ENCODE measurements at places on chromosomes 12 and 14.

DNA sequence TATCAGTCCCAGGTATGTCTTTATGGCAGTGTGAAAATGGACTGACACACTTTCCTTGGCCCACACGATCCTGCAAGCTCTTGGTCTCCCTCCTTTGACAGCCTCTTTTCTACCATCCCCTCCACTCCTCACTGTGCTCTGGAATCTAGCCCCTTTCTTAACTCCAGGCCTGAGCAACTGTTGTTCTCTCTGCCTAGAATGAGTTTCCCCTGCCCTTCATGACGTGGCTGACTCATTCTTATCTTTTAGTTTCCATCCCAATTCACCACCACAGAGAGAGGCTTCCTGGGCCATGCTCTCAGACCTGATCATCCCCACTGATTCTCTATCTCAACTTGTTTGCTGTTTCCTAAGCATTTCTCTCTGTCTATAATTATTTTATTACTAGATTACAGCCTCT lies 157.4 kb upstream of the HMGA2 start:
- no peak for DNase-seq

- no peak for DNase-seq
Observed at GRCh38 chr12:2336409-2336829, 283.6 kb downstream of the CACNA1C start.

DNA sequence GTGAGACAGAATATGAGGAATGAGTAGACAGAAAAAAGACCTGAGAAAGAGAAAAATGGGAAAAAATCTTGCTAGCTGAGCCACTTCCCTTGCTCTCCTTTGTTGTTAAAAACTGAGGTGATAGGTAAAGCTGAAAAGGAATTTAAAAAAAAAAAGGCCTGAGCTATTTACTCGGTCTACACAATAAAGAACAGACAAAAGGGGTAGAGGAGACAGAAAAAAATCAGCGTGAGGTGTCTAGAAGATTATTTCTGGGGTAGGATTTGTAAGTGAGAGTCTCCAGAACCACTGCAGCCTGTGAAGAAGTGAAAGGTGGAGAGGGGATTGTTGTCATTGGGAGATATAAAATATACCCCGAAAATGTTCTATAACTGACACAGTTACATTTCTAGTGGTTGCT lies 98.8 kb downstream of the EXOC5 start:
- no peak for DNase-seq

DNA sequence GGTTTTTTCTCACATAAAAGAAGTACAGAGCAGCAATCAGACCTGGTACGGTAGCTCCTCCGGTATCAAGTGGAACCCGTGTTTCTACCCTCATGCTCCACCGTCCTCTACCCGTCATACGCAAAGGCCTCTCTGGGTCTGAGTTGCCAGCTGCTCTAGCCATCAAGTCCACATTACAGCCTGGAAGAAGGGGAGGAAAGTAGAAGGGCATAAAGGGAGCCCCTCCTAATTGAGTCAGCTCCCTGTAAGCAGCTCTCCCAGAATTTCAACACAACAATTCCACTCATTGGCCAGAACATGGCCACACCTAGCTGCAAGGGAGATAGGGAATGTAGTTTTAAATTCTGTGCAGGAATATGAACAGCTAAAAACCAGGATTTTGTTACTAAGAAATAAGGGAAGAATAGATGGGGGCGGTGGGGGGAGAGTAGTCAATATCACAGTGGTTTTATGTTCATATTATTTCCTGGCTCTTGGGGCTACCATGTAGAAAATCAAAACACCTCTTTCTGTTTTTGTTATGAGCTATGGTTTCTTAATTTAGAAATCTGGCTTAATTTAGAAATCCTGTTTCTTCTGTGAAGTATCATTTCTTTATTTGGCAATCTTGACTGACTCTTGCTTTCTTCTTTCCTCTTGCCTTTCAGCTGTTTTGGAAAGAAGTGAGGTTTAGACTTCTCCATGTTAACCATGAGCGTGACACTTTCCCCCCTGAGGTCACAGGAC lies 103.9 kb downstream of the AKAP6 start:
- DNase-seq: no peak

DNA sequence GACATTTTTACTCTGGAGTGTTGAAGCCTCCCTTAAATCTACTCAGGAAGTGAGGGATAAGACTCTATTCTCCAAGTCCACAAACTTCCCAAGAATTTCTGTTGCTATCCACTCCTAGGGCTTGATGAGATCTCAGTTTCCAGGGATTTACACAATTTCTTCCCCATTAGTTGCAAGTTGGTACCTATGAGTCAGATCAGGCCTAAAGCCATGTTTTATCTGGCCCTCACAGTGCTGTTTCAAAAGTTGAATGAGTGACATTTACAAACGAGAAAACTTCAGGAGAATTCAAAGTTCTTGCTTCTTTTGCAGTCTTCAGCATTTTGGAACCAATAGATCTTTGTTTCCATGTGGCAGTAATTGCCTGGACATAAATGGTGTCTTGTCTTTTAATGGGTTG lies 156.4 kb upstream of the SYT10 start:
- no peak for DNase-seq

GRCh38 chr14:38960946-38961531 lies 142.0 kb downstream of the SEC23A start:
- no peak for DNase-seq

GRCh38 chr14:103144085-103144484 lies 20.8 kb downstream of the TNFAIP2 start:
- DNase-seq: no peak

DNA sequence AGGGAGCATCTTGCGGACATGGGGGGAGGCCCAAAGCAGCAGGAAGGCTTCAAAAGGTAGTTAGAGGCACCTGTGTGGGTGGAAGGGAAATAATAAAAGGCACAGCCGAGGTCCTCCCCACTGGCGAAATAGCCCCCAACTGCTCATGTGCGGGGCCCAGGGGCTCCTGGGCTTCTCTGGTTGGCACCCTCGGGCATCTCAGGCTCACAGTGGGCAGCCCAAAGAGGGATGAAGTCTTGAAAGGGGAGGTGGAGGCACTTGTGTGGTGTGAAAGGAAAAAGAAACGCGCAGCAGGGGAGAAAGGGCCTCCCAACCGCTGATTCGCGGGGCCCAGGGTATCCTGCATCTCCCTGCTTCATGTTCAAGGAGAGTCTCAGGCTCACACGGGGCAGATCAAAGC lies 579.4 kb downstream of the ALG10 start:
- no peak for DNase-seq

DNA sequence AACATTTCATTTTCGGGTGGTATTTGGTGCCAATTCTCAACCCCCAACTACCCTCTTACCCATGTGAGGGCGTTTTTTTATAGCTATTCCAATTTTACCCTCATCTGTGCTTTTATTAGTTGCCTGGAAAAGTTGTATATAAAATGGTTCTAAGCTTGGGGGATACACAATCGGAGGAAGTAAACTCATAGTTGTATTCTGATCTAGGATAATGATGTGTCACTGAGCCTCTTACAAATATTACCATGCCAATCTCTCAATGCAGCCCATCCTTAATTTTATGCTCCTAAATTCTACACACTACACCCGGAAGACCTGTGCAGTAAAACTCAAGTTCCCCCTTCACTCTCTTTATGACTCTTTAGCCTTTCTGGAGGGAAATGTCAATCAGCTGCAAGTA lies 1206.5 kb upstream of the FLRT2 start:
- DNase-seq: no peak

Measured in activated T-helper 9 cell treated with anti-CD3 and anti-CD28 coated beads, Interleukin-2, amount 50 U/mL, for 16 hours (primary cell).